ENCODE measurements at places on chromosomes 13 and 19.
A peak's percentile ranks its signal among the peaks of the same experiment; 100 is the strongest.

DNA sequence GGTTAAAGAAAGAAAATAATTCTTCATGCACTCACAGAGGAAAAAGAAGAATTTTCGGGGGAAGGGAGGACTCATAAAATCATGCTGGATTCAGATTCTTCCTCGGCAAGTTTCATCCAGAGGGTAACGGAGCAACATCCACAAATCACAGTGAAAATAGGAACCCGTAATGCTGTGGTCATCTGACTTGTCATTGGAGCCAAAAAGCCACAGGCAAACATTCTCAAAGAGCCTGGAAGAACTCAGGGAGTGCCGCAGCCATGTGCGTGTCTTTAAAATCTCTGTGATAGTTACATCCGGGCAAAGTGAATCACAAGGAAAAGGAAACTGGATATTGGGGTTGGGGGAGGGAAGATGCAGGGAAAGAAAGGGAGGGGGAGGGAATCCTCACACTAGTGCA lies 33.0 kb upstream of the VSTM2B start:
- no peak for DNase-seq

- DNase-seq: no peak
These were observed 5.3 kb downstream of the SLITRK5 start for GRCh38 chr13:87676254-87677042.

GRCh38 chr13:43757266-43757665 lies 29.5 kb downstream of the ENOX1 start:
- no peak for DNase-seq

DNA sequence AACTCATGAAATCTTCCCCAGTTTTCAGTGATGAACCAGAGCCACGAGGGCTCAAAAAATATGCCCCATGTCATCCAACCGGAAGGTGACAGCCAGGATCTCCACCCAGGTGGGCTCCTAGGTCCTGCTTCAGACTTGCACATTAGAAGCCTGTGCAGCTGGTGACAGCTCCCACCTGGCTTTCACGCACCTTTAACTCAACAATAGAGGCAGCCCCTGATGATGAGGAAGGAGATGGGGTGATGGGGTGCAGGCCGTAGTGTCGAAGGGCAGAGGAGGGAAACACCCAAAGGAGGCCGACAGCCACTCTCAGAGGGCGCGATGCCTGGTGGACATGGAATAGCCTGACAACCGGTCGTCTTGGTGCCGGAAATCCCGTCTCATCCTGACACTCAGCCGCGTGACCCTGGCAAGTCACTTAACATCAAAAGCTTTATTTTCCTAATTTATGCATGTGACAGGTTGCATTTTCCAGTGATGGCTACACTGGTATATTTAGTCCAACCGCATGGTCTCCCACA lies 118.0 kb downstream of the SOX1 start:
- DNase-seq: no peak

DNA sequence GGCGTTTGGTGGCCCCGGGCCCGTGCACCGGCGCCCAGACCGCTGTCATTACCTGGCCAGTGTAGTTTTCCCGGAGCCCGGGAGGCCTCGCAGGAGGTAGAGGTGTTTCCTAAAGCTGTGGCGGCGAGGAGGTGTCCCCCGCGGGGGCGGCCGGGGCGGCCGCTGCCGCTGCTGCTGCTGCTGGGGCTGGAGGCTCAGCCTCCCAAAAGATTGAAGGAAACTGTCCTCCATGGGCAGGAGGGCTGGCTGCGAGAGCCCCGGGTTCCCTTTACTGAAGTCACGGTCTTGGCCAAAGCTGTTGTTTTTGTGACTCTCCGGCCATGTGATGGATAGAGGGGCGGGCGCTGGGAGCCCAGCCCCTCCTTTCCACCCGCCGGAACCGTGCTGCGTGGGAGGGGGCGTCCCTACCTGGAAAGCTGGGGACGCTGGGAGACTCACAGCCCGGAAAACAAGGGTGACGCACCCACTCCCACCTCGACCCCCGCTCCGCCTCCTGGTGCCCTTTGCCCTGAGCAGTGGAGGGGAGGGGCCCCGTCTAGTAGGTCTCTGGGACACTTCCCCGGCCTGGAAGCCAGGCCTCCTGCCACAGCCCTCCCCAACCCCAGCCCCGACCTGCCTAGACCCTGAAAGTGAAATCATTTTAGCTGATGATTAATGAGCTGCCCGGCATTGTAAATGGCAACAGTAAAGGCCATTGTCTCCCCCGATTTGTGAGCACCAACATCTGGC lies at the start of gene N4BP2L1:
Gene N4BP2L1, minus strand, starts transcription at position 279 of the 729 bp plus-strand sequence. Its CDS starts 48 bp downstream, at position 231.
- peak; percentile 90 for DNase-seq

DNA sequence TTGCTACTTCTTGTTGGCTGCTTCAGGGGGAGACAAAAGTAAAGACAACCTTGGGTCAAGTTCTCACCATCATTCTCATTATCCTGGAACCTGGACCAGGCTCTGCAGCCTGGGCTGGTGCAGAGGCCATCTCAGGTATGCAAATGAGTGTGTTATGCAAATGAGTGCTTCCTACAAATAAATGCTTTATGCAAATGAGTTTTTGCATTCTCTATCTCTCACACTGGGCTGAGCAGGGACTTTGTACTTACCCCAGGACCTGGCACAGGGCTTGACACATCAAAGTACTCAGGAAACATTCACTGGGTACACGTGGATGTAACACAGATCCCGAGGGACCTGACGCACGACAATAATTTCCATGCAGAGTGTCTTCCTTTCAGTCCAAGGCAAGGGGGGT lies 103.0 kb downstream of the DNAJC15 start:
- no peak for DNase-seq

- no peak for DNase-seq
These were observed 113.2 kb downstream of the TM9SF2 start for GRCh38 chr13:99614465-99614885.

DNA sequence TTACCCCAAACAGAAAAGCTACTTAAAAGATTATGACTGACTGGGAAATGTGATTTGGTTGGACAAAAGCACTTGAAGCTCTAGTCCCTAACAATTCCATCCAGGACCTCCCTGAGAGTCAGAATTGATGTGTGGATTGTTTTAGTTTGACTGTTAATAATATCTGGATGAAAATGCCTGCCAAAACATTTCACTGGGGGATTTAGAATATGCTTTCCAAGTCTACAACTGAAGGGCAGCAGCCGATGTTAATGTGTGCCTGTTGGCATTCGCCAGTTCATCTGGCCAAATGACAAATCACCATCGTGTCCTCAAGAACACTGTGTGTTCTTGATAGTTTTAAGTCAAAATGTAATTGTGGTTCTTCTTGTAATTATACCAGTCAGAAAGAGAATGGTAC lies 76.0 kb upstream of the TSC22D1 start:
- DNase-seq: no peak

- no peak for DNase-seq
These were observed 12.4 kb downstream of the RFX1 start for GRCh38 chr19:13993590-13994300.

DNA sequence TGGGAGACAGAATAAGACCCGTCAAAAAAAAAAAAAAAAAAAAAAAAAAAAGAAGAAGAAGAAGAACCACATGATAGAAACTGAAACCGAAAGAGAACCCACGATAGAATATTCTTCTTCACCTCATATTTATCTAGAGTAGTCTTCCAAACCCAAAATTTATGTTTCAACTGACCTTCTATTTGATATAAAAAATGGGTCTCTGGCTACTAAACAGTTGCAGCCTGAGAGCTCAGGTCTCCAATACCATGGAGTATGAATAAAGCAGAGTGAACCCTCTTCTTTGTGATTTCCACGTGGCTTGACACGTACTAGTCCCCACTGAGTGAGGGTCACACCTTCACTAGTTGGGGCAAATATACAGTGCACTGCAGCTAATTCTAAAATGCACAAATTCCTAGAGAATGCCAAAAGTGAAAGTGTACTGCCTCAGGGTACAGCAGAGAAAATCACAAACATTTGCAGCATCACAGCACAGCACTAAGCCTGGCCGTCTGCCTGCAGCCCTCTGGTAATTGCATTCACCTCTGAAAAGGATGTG lies 30.8 kb upstream of the RFC3 start:
- DNase-seq: peak; percentile 55

- DNase-seq: no peak
These were observed 87.6 kb downstream of the IRS2 start for GRCh38 chr13:109698779-109699178.

- no peak for DNase-seq
These were observed 1352.5 kb downstream of the UQCRFS1 start for GRCh38 chr19:27860309-27860934.

GRCh38 chr13:24692561-24692960 lies 12.4 kb downstream of the ATP12A start:
- DNase-seq: no peak

DNA sequence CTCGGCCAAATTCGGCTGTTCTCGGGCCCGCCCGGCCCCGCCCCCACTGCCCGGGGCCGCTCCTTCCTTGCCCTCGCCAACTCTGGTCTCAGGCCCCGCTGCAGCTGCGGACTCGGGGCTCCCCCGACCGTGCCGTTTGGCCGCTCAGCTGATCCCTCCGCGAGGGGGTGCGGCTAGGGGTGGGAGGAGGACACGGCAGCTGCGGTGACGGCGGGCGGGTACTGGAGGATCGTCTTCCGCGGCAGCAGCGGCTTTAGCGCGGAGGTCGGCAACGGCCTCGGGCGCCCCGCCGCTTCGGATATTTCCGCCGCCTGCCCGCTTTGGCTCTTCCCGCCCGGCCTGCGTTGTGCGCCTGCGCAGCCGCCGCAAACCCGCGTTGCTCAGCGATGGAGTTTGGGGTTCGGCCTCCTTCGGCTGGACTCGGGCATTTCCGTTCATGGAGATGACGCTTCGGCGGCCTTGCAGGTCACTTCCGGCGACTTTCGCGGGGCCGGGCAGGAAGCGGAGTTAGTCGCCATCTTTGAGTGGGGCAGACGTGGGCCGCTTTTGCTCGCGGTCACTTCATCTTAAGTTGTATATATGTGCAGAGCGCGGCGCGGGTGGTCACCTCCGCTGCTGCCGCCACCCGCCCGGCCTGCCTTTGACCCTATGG lies 338 bp upstream of the UBE2M start:
- DNase-seq: peak; percentile 99

DNA sequence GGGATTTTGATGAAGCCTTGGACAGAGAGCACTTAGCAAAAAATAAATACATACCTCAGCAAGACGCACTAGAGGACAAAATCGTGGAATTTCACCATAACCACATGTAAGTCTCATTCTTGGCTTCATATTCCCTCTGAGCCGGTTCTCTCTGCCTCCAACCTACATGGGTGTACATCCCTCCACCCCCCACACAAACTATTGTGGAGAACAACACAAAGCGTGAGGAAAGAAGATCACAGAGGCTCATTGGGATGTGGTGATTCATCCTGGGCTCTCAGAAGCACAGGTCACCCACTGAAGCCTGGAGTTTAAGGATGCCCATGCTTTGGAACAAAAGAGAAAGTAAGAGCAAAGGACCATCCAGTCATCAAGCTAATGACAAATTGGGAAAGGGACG lies 192.2 kb downstream of the STK24 start:
- no peak for DNase-seq

GRCh38 chr13:74210693-74211393 lies 76.6 kb upstream of the KLF12 start:
- DNase-seq: no peak

DNA sequence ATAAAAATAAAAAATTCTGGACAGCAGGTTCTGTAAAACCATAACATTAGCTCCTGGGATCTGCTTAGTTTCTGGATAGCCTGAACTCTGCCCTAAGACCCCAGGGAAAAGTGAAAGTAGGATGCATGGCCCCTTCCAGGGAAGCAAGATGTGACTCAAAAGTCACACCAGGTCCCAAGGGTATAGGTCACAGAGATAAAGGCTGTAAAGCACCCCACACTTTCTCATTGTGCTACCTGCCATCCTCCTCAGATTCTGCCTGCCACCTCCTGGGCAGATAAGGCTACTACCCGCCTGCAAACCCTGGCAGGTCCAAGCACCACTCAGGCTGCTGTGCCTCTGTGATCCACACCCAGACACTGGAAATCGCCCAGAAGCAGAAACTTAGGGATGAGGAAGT lies 20.6 kb downstream of the FFAR2 start:
- DNase-seq: peak; percentile 49

DNA sequence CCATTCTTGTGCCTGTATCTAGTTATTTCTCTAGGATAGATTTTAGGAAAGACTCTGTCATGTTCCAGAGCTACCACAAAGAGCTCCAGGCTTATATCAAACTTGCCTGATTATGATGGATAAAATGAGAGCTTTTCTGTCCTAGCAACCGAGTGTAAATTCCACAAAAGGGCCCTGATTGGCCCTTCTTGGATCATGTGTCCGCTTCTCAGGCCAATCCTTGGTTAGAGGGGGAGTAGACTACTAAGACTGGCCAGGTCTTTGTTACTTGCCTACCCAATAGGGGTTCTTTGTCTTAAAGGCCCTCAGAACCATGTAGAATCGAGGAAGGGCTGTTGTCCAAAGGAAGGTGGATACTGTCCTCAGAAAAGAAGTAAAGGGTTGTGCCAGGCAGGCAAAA lies 2.4 kb downstream of the DHX34 start:
- DNase-seq: peak; percentile 14

GRCh38 chr13:51811046-51811445 lies 7.1 kb upstream of the DHRS12 start:
- DNase-seq: no peak

- no peak for DNase-seq
These were observed 10.0 kb downstream of the SBNO2 start for GRCh38 chr19:1163934-1164683.

GRCh38 chr13:100673713-100674571 lies 653 bp downstream of the TMTC4 start:
- DNase-seq: peak; percentile 64

DNA sequence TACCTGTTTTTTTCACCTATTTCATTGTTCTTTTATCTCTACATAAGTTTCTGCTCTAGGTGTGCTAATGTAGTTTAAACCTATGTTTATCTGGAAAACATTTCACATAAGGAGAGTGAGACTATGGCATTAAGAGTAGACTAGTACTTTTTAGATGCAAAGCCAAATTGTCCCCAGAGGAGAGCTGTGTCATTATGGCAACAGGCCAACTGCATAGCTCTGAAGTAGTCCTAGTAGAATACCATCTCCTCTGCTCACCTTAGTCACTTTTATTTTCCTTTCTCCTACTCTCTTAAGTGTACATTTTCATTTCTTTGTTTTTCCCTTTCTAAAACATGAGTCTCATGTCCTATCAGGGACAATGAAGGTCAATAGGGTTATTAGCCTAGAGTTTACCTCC lies 123.1 kb downstream of the ITGBL1 start:
- DNase-seq: no peak

DNA sequence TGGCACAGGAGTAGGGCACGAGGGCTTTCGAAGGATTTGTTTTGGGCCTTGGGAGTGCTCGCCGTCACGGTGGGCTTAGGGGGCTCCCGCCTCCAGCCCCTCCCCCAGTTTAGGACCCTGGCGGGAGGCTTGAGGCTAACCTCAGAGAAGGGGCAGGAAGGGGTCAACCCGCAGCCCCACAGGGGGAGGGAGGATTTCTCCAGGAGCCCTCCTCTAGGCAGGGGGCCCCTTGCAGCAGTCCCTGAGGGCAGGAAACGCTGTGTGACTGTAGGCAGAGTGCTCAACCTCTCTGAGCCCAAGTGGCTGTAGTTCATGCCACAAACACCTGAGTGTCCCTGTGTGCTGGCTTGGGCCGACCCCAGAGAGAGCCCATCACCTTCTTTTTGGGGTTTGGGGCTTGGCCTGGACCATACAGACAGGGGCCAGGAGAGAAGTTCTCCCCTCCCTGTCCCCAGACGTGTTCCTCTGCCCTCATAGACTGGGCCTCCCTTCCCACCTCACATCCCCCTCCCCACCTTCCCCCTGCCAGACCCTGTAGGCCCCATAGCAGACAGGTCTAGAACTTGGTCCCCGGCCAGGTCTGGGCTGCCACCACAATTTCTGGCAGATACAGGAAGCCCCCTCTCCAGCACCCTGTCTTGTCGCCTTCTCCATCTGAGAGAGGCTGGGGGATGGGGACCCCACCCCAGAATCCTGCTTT lies 8.1 kb downstream of the ISYNA1 start:
- peak; percentile 53 for DNase-seq
